NCI-H526 (cell line): ENCODE measurements at places on chromosomes 2 and 18.

DNA sequence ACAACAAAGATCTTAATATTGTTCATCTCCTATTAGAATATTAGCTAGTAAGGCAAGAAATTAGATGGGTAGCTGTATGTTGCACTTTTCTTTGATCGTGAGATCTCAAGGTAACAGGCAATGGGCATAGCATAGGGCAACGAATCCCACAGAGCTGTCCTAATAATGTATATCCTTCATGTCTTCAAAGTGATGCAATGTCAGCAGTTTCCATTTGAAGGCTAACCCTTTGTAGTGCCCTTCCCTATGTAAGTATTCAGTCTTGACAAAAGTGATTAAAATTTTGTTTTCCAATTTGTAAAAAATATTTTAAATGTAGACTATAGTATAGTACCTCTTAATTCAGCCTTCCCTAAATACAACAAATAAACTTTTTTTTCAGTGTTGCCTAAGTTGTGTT lies 112.5 kb downstream of the PKP4 start:
- no peak for DNase-seq

GRCh38 chr2:188631037-188631809 lies 339.5 kb downstream of the GULP1 start:
- no peak for DNase-seq

- no peak for DNase-seq
These were observed 137.3 kb downstream of the MYCN start for GRCh38 chr2:16077601-16078000.

DNA sequence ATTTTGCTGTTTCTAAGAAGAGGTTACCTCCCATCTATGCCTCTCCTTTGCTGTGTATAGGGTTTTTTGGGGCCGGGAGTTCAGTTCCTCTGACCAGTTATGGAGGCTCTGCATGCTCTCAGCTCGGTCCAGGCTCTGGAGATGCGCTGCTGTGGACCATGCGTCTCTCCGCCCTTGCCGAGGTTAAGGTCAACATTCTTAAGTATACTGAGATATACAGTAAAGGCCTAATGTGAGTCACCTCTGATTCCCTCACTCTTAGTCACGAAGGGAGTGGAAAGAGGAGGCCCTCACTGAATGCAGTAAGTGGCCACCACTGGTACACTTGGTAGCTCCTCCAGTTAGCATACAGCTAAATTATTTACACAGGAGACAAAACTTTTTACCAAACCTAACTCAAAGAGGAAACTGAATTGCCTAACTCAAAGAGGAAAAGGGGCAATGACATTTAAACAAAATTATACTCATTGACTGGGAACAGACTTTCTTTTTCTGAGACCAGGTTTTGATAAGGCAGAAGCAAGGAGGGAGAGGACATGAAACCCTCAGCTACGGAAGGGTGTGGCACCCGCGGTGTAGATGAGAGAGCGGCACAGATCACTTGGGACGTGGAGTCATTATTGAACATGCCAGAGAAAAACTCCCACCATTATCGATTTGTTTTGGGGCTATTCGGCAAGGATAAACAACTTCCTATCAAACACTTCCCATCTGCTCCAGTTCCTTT lies 98.7 kb downstream of the COPS8 start:
- DNase-seq: no peak

- DNase-seq: no peak
These were observed 2.9 kb upstream of the GREB1 start for GRCh38 chr2:11530864-11531465.

DNA sequence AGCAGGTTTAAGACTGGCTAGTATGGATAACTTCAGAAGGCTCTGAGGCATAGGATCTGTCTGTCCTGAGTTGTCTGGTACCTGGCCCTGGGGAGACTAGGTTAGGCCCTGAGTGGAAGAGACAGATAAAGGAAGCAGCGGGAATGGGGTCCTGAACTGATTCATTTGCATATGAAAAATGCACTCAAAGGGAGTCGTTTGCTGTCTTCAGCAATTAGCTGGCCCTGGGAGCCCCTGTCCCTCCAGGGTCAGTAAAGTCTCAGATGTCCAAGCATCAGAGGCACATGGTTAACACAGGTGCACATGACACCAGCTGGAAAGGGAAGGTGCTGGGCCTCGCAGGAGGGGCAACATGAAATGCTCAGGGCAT lies 172.4 kb downstream of the ACOXL start:
- no peak for DNase-seq

GRCh38 chr2:8469709-8470493 lies 212.0 kb upstream of the ID2 start:
- no peak for DNase-seq

- DNase-seq: no peak
These were observed 40.8 kb upstream of the RPRM start for GRCh38 chr2:153519257-153519875.

DNA sequence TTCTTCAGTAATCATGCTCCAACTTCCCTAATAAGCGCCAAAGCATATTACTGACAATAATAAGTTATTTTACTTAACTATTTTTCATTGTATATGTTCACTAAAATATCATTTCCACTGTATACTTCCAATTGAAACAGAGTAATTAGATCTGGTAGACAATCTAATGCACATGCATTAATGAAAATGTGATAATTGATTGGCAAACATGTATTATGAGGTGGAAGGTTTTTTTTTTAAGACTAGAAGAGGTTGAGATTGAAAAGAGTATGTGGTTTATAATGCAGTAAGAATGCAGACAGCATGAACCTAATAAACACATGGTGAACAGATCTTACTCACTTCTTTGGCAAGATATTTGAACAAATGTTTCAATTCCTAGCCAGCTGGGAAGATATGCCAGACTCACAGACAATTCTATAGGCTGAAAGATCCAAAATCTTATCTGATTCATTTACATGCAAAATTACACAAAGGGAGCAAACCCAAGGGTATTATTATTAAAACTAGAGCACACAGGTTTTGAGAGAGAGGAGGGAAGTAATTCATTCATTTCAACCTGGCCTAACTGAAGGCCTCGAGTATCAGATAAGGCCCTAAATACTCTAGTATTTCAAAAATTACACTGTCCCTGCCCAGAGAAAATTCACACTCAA lies 2.8 kb downstream of the NCKAP1 start:
- DNase-seq: no peak

DNA sequence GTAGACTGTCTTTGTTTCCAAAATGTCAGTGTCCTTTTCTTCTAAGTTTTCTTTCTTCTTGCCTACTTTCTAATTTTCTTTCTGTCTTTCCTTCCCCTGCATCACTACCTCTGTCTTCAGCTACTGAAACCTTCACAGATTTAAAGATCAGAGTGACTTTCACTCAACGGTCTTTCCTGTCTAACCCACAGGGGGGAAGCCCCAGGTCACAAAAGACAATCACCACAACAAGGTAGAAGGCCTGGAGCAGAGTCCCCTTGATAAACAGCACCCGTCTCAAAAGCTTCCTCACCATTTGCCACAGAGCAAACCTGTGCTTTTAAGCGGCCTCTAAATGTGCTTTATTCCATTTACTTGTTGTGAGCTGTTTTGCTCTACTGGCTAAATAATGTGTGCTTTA lies 665.4 kb downstream of the BCL11A start:
- DNase-seq: no peak

- DNase-seq: no peak
These were observed 36.8 kb downstream of the STON1 start for GRCh38 chr2:48566592-48567310.

- DNase-seq: no peak
These were observed 195.9 kb upstream of the DTNA start for GRCh38 chr18:34514238-34514637.

- DNase-seq: no peak
These were observed 796.3 kb upstream of the FSHR start for GRCh38 chr2:49950646-49951045.

GRCh38 chr2:27082773-27083409 lies 3.7 kb upstream of the KHK start:
- no peak for DNase-seq
